HCEC 1CT (cell line): ENCODE measurements at places on chromosomes 2 and 18.
A peak's percentile ranks its signal among the peaks of the same experiment; 100 is the strongest.

GRCh38 chr2:17918789-17919188 lies 40.3 kb downstream of the KCNS3 start:
- no peak for DNase-seq

- peak; percentile 94 for DNase-seq
Observed at GRCh38 chr18:54805571-54806334, 22.5 kb upstream of the RAB27B start.

DNA sequence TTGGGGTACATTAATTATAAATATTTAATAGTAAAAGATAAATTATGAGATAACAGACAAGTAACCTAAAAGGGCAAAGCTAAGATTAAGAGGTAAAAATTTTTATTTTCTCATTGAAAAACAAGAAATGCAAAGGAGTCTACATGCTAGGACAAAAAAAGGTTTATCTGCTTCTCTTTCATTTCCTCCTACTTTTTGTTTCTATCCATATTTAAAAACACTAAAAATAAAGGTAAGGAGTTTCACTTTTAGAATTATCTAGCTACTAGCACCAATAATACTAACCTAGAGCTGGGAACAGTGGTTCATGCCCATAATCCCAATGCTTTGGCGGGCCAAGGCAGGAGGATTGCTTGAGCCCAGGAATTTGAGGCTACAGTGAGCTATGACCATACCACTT lies 1551.7 kb upstream of the SLC39A10 start:
- no peak for DNase-seq

- no peak for DNase-seq
Observed at GRCh38 chr18:46372670-46373069, 268.5 kb downstream of the HAUS1 start.

DNA sequence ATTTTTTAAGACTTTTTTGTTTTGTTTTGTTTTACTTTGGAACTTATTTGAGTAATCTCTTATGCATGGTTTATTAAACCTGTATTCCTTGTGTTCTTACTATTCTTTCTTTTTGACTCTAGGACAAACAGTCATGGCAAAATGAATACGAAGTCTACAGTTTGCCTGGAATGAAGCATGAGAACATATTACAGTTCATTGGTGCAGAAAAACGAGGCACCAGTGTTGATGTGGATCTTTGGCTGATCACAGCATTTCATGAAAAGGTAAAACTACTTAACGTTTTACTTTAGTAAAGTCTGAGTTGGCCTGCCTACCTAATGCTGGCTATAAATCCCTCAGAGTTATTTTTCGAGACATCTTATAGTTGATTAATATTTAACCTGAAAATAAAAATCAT lies 72.3 kb downstream of the ACVR2A start:
- no peak for DNase-seq

DNA sequence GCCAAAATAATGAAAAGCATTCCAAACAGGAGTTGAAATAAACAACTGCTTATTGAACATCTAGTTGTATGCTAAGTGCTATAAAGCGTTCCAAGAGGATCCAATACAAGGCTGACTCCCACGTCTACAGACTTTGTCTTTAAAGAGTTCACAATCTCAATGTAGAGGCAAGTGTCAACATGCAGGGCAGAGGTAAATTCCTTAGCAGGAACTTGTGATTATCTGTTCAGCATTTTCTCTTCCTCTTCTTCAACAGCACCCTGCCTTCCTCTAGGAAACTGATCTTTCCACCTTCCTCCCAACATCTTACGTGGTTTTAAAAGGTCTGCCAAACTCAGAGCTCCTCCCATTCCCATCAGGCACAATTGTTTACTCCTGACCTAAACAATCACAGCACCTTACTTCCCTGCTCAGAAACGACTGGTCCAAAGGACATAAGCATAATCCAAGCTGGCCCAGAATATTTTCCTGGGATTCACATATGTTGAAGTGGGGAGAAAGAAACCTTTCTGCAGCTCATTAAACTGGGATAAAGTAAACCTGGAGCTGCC lies 83.9 kb downstream of the ITSN2 start:
- no peak for DNase-seq

- DNase-seq = no peak
Observed at GRCh38 chr18:74281011-74281979, 10.5 kb downstream of the CYB5A start.

DNA sequence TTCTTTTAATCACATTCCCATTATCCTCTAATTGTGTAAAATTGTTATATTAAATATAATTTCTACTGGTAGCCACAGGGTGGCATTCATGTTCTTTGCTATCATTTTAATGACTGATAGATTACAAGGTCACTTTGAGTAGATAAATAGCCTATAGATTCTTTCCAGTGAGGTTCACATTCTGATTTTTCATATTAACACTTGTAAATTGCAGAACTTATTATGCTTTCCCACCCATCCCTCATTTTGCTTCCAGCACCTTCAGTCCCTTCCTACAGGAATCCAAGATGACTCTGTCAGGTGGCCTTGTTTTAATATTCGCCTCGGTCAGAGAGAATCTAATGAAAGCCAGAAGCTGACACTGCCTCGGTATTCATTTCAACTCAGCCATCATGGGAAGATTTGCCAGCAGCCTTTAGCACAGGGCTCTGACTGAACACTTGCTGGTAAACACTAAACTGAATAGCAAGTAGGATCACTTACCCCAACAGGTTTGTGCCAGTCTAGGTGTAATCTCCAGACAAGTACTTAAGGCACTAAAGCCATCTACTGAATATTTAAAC lies 101.2 kb upstream of the FSHR start:
- DNase-seq = peak; percentile 18

- no peak for DNase-seq
Observed at GRCh38 chr18:56036741-56037140, 448.7 kb upstream of the TCF4 start.

DNA sequence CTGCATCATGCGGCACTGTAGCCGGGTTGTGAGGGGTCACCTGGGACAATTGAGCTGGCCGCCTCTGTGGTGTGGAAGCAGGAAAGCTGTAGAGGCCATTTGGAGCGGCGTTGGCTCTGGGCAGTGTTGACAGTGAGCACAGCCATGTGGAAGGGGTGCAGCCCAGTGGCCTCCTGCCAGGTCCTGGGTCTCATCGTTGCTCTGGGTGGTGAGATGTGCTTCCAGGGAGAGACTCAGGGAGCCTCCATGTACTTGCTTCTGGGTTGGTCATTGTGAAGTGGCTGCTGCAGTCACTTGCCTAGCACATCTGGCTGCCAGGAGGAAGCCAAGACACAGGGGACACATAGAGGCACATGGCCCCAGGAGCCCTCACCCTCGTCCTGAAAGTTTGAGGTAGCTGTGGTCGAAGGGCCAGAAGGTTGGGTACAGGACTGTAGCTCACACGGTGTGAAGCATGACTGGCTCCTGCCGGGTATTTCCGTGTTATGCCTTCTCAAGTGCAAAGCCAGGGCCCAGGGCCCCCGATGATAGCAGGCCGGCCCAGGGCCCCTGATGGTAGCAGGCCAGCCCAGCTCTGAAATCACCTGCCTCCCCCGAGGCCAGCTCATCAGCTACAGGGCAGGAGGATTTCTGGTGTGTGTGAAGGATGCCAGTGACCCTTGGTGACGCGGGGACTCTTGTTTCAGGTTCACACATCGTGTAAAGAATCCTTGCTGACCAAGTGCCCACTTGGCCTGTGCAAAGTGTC lies 82.6 kb downstream of the DGKD start:
- DNase-seq = no peak

DNA sequence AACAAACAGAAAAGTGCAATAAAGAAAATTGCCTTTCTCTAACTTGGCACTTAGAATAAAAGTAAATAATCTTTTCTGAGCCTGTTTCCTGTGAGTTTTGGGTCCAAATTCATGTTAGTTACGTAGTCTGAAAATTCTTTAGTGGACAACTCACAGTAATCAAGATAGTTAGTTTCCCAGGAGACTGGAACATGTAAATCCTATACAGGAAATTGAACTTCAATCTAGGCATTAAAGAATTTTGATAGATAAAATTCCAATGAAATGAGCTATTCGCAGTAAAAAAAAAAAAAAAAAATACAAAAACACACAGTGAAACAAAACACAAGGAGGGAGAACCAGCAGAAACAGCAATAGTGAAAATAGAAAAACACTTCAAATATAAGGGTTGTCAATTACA lies 83.8 kb upstream of the REG3G start:
- no peak for DNase-seq

- DNase-seq = peak; percentile 17
Observed at GRCh38 chr18:24488824-24489493, 28.5 kb downstream of the HRH4 start.

DNA sequence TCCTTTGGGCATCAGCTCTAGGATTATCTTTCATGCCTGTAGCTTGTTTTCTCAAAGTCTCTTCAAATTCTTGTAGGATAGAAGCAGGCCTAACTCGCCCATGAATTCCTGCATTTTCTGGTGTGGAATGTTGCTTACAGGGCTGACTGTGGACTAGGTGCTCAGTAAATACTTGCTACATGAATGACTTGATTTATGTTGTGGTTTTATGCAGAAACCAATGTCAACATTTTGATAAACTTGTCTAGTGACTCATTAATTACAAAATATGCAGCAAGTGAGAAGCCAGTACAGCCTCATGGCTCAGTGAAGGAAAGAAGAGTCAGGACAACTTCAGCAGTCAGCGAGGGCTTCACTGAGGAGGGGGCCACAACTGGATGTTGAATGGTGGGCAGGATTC lies 110.6 kb upstream of the SIX2 start:
- peak; percentile 90 for DNase-seq

DNA sequence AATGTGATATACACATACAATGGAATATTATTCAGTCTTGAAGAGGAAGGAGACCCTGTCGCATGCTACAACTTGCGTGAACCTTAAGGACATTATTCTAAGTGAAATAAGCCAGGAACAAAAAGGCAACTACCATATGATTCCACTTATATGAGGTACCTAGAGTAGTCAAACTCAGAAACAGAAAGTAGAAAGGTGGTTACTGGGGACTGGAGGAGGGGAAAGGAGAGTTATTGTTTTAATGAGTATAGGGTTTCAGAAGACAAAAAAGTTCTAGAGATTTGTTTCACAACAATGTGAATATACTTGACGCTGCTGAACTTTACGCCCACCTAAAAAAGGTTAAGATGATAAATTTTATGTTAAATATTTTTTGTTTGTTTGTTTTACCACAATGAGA lies 47.0 kb downstream of the CXCR4 start:
- DNase-seq = no peak

GRCh38 chr2:108535357-108535631 lies 1.0 kb downstream of the LIMS1 start:
- peak; percentile 39 for DNase-seq

- peak; percentile 45 for DNase-seq
Observed at GRCh38 chr2:67839242-67839641, 223.6 kb downstream of the C1D start.

GRCh38 chr18:39359636-39360035 lies 1794.0 kb upstream of the CELF4 start:
- DNase-seq = no peak

DNA sequence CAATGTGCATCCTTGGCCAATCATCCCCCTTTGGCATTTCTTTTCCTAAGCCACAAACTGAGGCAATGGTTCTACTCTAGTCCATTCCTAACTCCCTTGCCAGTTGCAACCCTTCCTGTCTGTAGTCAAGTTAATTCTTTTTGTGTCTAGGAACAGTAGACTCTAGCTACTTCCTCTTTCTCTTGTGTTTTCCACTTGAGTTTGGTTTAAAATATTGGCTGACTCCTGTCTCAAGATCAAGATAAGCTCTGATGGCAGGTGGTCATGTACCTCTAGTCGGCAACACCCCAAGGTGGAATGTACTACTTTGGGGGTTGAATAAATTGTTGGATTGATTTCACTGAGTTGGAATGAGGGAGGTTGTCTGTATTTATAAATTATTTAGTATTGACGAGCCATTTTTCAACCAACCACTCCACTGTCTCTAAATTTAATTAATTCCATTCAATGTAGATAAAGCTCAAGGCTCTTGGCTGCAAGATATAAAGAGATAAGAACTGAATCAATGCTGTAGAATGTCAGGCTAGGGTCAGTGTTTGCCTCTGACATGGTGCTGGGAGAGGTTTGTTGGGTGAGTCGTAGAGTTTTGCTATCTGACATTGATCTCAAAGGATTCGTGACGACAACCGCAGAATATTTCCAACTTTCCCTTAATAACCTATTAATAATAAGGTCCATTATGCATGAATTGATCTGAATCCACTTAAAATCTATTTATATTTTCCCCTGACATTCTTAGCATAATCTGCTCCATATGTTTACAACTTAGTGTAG lies 188.7 kb upstream of the APCDD1 start:
- no peak for DNase-seq

DNA sequence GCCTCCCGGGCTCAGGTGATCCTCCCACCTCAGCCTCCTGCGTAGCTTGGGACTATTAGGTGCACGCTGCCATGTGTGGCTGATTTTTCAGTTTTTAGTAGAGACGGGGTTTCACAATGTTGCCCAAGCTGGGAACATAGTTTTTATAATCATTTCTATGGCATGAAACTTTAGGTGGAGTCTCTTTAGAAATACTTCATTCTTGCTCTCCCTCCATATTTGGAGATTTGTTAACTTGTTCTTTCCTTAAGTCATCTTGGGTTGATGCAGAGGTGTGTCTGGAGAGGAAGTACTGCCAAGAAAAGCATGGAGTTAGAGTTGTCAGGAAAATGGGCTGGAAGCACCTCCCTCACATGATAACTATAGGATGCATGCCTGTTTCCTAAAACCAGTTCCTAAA lies 17.4 kb downstream of the ZNF532 start:
- DNase-seq = no peak

GRCh38 chr2:222336442-222336841 lies 37.6 kb upstream of the PAX3 start:
- DNase-seq = no peak

- DNase-seq = peak; percentile 35
Observed at GRCh38 chr2:149050188-149050587, 11.7 kb downstream of the LYPD6B start.

- DNase-seq = no peak
Observed at GRCh38 chr2:19496646-19497045, 138.2 kb upstream of the OSR1 start.

DNA sequence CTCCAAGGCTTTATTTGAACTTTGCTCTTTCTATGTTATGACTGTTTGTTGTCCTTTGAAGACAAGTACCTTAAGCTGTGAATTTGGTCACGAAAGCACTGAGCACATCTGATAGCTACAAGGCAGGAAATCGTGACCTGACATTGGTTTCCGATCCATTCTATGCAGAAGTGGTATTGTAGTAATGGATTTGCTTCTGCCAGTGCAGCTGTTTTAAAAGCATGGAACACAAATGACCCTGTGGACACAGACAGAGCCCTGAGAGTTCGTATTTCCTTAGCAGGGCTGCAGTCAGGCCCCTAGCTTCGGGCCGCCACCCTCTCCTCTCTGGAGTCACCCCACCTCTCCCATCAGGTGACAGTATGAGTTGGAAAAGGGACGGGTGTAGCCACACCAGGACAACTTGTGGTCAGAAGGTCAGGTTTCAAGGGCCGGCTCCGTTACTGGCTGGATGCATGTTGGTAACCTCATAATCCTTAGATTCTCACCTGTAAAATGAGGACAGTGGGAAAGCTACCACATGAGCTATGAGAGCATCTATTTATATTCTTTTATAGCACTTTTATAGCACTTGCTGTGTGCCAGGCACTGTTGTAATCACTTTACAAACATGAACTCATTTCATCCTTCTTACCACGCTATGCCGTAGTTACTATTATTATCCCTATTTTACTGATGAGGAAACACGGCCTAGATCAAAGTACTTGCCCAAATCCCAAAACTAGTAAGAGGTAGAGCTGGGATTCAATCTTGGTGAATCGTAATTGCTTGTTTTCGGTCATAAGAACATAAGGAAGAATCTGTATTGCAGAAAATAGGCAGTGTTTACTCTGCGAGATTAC lies 70.2 kb downstream of the SPATS2L start:
- no peak for DNase-seq
